ENCODE measurements at places on chromosomes 1 and 21. TPM values are rescaled to one million over a fixed set of nuclear protein-coding genes. Genes with fewer than 3 reads are reported as not detected.

The HAPLN2 gene
- 0.93 TPM for total RNA-seq

The SPRR2B gene
- not detected for total RNA-seq

The TACSTD2 gene
- total RNA-seq, result 22.8 TPM

The BGLAP gene
- total RNA-seq, result 5.8 TPM

The OR2T5 gene
- total RNA-seq, result not detected

- peaks cover 18% of the 10 kb centered on the region for H3K36me3 ChIP-seq
- no peaks in the 10 kb centered on the region for H3K27me3 ChIP-seq
- H3K27ac ChIP-seq, result peak overlapping the region; percentile 22
- no peak overlapping the region for H3K4me3 ChIP-seq
Measured at GRCh38 chr1:24803220-24803619, 58.0 kb downstream of the CLIC4 start.

DNA sequence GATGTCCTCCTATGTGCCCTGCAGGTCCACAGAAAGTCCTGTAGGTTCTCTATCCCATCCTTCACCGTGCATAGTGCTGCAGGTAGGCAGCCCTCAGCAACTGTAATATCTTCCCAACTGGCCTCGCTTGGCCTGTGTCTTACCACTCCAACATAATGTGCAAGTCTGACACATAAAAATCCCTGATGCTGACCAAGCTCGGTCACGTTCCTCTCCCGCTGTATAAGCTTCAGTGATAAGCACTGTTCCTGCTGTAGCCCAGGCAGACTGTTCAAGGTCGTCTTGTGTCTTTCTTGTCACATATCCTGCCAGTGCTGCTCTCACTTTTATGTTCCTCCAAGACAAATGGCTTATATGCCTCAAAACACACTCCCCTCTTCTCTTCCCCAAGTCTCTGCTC lies 19.4 kb upstream of the KCNE1 start:
- H3K27ac ChIP-seq, result no peak overlapping the region
- no peak overlapping the region for H3K4me3 ChIP-seq
- no peak for DNase-seq
- H3K27me3 ChIP-seq, result no peaks in the 10 kb centered on the region
- peaks cover 9% of the 10 kb centered on the region for H3K4me1 ChIP-seq

DNA sequence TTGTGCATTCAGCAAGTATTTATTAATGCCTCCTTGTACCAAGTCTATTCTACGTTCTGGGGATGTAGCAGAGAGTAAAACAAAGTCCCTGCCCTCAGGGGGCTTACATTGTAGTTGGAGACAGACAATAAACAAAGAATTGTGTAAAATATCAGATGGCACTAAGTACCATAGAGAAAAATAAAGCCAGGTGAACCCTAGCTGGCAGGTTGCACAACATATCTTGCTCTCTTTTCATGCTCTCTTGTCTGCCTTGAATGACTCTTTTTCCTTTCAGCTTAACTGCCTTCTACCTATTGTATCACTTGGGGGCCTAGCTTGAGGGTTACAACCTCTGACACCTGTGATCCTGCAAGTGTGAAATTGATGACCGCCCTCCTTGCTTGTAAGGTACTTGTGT lies 20.7 kb upstream of the FASLG start:
- no peaks in the 10 kb centered on the region for H3K4me1 ChIP-seq
- no peaks in the 10 kb centered on the region for H3K36me3 ChIP-seq
- no peak overlapping the region for H3K4me3 ChIP-seq
- no peaks in the 10 kb centered on the region for H3K27me3 ChIP-seq

- H3K4me1 ChIP-seq, result peaks cover 5% of the 10 kb centered on the region
- no peaks in the 10 kb centered on the region for H3K36me3 ChIP-seq
- H3K4me3 ChIP-seq, result no peak overlapping the region
- DNase-seq, result peak; percentile 37
Measured at GRCh38 chr1:153192697-153193096, 10.5 kb upstream of the LELP1 start.

GRCh38 chr1:222697203-222697602 lies 15.1 kb downstream of the AIDA start:
- H3K4me3 ChIP-seq, result no peak overlapping the region
- DNase-seq, result no peak
- peaks cover 2% of the 10 kb centered on the region for H3K4me1 ChIP-seq
- no peak overlapping the region for H3K27ac ChIP-seq
- H3K36me3 ChIP-seq, result peaks cover 9% of the 10 kb centered on the region

DNA sequence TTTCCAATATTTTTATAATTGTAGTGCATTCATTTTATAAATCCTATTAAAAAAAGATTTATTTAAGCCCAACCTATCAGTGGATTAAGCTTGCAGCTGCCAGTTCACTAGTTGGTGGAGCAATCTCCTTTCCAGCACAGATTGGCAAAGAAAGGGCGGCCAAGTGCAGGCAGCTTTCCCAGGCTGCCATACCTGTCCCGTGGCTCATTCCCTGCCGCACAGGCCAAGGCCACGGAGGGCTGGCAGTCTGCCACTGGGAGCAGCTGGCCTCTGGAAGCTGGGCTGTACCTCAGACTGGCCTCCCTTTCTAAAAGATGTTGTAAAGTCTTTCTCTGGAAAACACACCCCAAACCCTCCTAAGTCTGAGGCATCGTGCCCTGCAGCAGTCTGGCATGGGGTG lies 74.2 kb downstream of the SIM2 start:
- H3K36me3 ChIP-seq, result no peaks in the 10 kb centered on the region
- DNase-seq, result no peak
- H3K27ac ChIP-seq, result no peak overlapping the region
- peaks cover 6% of the 10 kb centered on the region for H3K4me1 ChIP-seq
- H3K27me3 ChIP-seq, result no peaks in the 10 kb centered on the region
- no peak overlapping the region for H3K4me3 ChIP-seq

GRCh38 chr1:184915463-184916090 lies 58.7 kb downstream of the NIBAN1 start:
- H3K36me3 ChIP-seq, result peaks cover 5% of the 10 kb centered on the region
- no peak for DNase-seq
- H3K4me3 ChIP-seq, result no peak overlapping the region
- H3K4me1 ChIP-seq, result no peaks in the 10 kb centered on the region
- peaks cover 19% of the 10 kb centered on the region for H3K27me3 ChIP-seq

- peak overlapping the region; percentile 69 for H3K4me3 ChIP-seq
- no peak for DNase-seq
- H3K4me1 ChIP-seq, result peaks cover 9% of the 10 kb centered on the region
- peaks cover 16% of the 10 kb centered on the region for H3K27me3 ChIP-seq
Measured at GRCh38 chr1:33180226-33180910, 1.5 kb downstream of the TRIM62 start.

All from progenitor cell of endocrine pancreas (in vitro differentiated cells).